ENCODE measurements at places on chromosomes 5 and 9.
A peak's percentile ranks its signal among the peaks of the same experiment; 100 is the strongest.

DNA sequence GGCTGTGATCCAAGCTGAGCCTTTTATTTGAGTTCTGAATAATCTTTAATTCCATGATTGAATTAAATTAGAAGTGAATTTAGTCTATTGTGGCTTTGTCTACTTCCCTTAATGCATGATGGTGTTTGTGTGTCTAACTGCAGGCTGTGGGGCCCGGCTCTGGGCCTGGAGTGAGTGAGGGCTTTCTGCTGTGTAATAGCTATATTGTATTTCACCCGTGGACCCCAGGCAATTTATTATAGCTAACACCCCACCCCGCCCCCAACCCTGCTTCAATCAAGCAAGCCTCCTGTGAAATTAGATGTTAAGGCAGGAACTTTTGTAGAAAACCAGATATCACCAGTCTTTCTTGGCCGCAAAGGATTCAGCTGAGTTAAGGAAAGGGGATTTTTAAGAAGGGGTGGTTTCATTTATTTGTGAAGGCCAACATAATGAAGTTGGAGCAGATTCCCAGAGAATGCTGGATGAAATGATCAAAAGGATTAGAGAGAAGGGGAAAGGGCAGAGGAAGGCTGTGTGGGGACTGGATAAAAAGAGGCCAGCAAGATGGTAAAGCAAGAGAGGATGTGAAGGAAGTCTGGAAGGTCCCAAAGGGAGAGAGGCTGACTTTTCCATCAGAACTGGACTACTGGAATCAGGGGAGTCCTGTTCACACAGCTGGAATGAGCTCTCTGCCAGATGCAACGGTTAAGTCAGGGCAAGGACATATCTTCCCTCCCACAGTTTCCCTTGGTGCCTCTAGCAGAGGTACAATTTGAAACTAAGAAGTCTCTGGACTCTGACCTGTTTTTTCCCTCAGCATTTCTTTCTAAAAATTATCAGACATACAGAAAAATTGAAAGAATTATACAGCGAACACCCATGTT lies 125.3 kb upstream of the SAP30L start:
- no peak for DNase-seq

DNA sequence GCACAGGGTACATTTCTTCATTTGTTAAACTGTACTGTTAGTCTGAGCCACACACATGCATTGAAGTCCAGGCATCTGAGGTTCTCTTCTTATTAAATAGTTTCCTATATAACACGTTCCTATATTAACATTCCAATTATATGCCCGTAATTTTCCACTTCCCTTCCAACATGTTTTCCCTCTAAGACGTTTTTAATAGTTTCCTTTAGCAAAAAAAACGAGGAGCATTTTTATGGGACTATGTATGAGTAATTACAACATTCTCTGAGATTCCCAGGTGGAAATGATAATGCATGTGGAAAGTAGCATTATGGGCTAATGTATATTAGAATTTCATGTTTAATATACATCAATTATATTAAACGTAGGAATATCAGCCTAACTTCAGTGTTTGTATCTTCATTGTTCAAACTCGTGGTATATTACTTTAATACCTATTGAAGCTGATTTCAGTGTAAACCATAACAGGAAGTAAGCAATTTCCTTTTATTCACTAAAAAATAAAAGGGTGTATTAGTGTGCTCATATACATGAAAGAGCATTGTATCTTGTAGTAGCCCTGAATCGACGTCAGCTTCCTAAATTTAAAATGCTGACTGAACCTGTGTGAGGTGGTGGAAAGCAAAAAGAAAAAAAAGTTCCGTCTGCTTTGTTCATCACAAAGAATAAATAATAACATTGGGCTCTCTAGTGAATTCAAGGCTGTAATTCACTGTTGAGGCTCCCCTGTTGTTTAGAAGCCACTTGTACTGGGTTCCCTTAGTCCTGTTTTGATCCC lies 11.3 kb downstream of the SMARCA2 start:
- no peak for DNase-seq

- no peak for DNase-seq
Observed at GRCh38 chr5:146699664-146700418, 178.7 kb downstream of the PPP2R2B start.

DNA sequence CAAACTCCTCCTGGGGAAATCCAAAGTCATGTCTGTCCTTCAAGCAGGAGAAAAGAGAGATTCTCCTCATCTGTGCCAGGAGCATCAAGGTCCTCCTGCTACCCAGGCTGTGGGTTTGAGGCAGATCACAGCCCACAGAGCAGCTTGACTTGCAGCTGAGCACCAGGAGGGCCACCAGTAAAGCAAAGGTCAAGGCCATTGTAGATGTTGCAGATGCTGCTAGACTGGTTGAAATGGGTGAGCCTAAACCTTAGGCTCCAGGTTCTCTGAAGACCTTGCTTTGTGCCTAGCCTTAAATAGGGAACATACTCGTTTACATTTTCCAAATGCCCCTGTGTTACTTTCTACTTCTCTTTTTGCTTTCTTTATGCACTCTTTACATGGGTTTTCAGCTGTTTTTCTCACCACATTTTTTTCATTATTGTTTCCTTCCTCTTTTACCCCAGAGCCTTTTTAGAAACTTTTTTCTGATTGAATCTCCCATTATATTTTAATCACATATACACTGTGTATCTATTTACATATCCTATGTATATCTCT lies at the start of gene IFNA2:
TSS of gene IFNA2 (minus strand) at position 268 of the 540 bp plus-strand sequence. CDS start at position 199, 69 bp downstream.
- no peak for DNase-seq

DNA sequence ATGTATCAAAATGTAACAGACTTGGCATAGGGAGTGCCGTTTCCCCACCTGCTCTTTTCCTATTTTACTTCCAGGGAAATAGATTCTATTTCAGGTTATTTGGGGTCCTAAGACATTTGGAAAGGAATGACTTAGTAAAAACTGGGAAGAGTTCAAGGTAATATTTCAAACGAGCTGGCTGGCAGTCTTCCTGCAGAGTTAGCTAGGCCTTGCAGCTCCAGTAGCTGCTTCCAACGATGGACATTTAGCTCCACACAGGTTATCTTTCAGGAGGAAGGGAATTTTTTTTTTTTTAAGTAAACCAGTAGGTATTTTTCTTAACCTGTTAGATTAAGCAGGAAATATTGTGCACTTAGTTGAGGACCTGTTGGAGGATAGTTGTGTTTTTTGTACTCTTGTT lies 45.2 kb downstream of the TLE4 start:
- DNase-seq, result no peak

- DNase-seq, result no peak
Observed at GRCh38 chr5:176851871-176852658, 41.7 kb downstream of the UNC5A start.

- no peak for DNase-seq
Observed at GRCh38 chr9:116656501-116656971, 30.6 kb upstream of the TRIM32 start.

DNA sequence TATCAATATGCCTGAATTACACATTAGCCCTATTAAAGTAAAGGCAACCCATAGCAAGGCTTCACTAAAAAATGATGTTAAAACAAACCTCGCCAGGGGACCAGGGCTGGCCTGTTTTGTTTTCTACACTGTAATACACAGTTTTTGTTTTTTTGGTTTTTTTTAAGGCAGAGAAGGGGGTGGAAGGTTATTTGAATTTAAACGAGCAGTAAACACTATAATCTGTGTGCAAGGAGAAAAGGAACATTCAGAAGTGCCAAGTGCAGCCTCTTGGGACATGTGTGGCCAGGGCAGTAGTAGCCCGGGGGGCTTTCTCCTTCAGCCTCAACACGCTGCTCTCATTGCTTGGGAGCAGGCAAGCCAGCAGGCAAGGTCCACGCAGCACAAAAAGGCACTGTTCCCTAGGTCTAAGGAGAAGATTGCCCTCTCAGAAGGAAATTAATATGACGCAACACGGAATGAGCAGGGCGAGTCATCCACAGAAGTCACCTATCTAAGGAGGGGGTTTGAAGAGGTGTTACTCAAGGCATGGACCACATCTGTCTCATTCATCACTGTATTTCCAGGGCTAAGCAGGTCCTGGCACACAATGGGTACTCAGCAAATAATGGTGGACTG lies 16.2 kb downstream of the SIL1 start:
- no peak for DNase-seq

GRCh38 chr9:81145331-81145963 lies 543.9 kb downstream of the TLE1 start:
- DNase-seq, result no peak

DNA sequence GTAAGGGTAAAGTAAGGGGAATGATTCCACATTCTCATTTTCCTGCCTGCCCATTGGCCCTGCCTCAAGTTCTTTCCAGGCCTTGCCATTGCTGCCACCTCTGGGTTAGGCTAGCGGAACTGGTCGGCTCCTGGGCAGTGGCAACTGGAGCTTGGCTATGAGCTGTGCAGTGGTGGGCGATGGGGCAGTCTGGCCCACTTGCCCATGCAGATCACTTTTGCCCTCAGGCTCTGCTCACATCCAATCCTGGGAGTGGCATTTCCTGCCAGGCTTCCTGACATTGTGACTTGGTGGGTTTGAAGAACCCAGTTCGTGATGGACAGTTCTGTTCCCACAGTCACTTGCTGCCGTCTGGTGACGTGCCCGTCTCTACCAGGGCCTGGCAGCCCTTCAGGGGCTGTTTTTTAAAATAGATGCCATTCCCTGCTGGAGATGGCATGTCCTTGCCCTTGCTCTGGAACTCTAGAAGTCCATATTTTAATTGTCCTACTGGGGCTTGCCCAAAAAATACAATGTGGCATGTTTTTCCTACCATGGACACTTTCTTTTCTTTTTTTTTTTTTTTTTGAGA lies 86.1 kb downstream of the FGF18 start:
- DNase-seq, result no peak

DNA sequence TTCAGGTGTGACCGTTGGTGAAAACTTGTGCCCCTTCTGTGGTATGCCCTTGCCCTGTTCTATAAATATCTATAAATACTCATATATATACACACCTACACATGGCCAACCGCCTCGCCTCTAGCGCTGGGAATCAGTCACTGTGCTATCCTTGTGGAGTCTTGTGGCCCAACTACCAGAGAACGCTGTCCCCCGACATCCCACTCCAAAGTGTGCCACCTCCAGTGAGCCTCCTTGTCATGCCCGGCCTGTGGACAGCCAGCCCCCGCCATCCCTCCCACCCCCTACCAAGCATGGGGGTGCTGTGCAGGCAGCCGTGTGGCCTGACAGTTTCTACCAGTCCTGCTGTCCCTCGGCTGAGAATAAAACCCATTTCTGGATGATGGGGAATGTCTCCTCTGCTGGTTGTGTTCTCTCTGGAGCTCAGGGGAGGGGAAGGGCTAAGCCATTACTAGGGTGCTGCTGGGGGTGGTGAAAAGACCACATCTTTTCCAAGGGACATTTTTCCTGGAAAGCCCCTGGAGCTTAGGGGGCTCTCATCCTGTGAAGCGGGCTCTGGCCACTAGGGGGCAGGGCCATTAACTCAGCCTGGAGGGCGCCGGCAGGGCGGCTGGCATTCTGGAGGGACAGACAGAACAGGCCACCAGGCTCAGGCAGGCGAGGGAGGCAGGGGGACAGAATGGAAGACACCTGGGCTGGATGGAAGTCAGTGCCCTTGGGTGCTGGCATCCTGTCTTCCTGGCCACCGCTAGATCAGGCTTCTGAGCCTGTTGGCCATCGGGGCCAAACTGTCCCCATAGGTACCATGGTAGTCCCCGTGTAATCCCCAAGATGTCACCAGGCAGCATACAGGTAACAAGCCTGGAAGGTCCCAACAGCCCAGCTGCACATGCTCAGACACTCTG lies 20.7 kb downstream of the GOLGA2 start:
- peak; percentile 44 for DNase-seq

DNA sequence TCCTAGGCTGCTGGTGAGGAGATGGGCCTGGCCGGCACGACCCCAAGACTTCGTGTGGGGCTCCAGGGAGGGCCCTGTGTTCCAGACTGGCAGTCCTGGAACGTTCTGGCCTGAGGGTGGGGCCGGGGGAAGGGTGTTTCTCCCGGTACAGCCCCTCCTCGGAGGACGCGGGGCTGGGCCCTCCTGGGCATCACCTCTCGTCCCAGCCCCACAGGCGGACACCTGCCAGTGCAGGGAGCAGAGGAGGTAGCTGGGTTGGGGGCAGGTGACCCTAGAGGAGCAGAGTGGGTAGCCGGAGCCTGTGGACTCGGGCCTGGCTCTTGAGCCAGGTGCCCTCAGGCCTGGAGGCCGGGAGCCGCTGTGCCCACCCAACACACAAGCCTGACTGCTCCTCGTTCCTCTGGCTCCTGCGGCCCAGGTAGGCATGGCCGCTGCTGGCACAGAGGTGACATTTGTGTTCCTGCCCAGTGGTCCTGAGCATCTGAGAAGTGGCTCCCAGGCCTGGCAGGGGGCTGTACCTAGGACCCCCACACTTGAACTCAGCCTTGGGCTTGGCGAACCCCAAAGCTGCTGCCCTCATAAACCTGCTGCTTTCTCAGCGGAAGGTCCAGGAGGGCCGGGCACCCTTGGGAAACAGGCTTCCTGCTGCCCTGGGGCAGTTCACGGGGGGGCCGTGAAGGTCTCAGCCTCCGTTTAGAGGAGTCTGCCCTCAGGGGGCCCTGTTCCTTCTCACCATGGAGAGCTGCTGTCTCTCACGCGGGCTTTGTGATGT lies 817 bp downstream of the SLC6A19 start:
- no peak for DNase-seq

DNA sequence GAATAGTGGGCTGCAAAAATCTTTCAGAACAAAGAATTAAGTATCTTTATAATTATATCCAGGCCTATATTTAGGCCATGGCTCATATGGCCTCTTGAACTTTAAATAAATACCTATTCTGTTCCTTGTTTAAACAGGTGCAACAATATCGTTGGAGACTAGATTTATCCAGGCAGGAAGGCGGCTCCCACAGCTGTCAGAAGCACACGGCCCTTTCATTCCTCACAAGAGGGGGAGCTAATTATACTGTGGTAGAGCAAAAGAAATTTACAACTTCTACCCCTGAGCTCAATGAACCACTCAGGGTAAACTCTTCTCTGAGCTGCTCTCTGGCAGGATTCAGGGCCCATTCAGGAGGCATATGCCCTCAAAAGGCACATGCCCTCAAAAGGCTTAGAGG lies 31.3 kb downstream of the TMEM174 start:
- DNase-seq, result no peak

DNA sequence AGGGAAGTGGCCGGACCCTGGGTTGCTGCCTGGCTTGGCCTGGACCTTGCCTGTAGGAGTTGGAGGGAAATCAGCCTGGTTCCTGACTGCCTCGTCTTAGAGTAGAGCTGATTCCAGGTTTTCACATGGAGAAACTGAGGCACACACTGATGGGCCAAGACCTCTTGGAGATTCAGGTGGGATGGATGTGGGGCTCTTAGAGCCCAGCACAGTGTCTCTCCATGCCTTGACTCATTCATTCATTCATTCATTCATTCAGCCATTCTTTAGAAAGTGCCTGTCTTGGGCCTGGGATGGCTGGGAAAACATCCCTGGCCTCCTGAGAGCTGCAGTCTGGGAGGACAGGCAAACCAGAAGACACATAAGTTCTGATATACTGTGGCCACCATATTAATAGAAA lies 2.2 kb downstream of the LRRC8A start:
- DNase-seq, result no peak

GRCh38 chr5:139134906-139135305 lies 63.3 kb downstream of the SIL1 start:
- no peak for DNase-seq
